Activated T-helper 9 cell treated with anti-CD3 and anti-CD28 coated beads, Interleukin-2, amount 50 U/mL, for 16 hours (primary cell): ENCODE measurements at places on chromosomes 6 and 20.

- DNase-seq = no peak
Observed at GRCh38 chr20:14959506-14960475, 622.4 kb upstream of the FLRT3 start.

- DNase-seq = no peak
Observed at GRCh38 chr20:25503936-25504335, 81.4 kb downstream of the NINL start.

DNA sequence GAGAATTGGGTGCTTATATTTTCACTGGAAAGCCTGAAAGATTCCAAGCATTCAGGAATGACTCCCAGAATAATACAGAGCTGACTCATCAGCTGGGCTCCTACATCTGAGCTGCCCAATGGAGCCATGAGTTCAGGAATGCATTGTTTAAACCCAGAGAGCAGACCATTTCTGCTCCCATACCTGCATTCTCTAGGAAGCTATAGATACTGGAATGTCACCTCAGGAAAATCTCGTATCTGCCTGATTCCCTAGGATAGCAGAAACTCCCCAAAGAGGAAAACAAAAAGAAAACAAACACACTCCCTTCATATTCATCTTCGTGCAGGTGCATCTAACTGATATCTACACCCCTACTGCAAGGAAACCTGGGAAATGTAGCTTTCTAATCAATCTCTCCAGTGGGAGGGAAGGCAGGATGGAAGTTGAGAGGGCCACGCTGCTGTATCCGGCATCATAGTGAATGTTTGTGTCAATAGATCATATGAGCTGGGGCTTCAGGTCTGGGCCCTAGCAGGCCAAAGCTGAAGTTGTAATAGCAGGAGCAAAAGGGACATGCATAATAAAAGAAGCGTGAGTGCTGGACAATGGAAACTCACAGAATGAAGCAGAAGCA is 8.2 kb upstream of the SLC2A12 start:
- DNase-seq = no peak

DNA sequence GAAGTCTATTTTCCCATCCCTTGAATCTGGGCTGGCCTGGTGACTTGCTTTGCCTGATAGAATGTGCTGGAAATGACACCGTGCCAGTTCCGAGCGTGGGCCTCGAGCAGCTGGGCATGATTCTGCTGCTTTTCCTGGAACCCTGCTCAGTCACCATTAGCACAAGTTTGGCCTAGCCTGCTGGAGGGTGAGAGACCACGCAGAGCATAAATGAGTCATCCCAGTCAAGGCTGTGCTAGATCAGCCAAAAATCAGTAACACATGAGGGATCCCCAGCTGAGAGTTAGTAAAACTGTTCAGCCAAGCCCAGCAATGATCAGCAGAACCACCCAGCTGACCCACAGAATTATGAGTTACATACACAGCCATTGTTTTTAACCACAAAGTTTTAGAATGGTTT is 74.8 kb upstream of the TOP1 start:
- no peak for DNase-seq

- peak; percentile 40 for DNase-seq
Observed at GRCh38 chr6:2749969-2750600, 637 bp downstream of the MYLK4 start.

GRCh38 chr20:23507346-23507745 is 16.4 kb downstream of the CST8 start:
- no peak for DNase-seq

- DNase-seq = no peak
Observed at GRCh38 chr6:94045099-94045829, 625.9 kb upstream of the EPHA7 start.

- DNase-seq = no peak
Observed at GRCh38 chr20:14538433-14538832, 201.0 kb upstream of the FLRT3 start.
